ENCODE measurements at places on chromosomes 12 and 14.

DNA sequence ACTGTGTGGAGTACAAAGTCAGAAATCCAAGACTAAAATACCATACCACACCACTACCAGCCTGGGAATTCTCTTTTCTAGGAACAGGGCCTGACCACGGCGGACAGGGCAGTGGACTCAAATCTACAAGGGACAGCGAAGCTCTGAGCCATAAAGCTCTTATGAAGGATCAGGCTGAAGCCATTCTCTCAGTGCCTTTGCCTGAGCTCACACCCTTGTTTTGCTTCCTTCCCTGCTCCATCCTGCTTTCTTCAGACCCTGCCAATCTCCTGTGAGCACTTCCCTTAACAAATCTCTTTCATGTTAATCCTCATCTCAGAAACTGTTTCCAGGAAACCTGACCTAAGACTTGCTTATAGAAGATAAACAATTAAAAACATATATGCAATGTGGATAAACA, 398.5 kb downstream of the MDGA2 start:
- DNase-seq = no peak

- peak; percentile 88 for DNase-seq
These were observed 19.7 kb downstream of the FOS start for GRCh38 chr14:75298187-75298965.

DNA sequence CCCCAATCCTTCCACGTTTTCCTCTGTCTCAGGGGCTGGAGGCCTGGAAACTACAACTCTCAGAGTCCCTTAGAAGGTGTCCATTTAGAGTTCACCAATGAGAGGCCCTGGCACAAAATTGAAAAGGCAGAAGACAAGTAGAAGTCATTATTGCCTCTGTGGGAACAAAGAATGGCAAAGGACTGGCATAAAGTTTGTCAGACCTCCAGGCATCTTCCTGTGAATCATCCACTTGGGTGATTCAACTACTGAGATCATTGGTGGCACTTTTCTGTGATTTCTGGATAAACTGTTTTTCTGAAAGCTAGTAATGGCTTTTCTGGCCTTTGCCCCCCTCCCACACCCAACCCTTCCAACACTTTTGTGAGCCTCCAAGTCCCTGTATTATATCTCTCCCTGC, 42.6 kb upstream of the C12orf42 start:
- DNase-seq = no peak

DNA sequence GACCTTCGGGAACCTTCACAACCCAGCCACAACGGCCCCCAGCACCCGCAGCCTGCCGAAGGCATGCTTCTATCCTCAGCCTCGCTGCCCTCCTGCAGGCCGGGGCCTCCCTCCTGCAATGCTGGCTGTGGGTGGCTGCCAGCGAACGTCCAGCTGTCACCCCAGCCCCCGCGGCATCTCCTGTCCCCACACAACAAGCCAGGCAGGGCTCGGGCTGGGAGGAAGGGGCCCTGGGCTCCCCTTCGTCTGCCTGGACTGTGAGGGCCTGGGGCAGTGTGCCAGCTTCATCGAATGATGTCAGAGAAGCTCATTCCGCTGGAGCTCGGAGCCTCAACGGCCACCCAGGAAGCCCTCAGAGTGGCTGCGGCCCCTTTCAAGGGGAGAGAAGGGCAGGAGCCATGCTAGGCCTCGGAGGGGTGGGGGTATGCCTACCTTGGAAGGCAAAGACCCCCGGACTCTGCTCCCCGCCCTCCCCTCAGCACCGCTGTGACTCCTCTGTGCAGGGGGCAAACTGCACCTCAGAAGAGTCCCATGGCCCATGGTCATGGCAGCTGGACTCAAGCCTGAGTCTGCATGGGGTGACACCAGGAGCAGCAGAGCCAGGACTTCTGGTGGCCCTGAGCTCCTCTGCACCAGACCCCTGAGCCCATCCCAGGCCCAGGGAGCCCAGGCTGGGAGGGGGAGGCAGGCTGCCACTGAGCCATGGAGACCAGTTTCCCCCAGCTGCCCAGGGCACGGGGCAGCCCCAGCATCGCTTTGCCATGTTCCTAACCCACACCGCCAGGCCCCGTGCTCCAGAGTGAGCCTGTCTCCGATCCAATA, 24.7 kb upstream of the C14orf180 start:
- no peak for DNase-seq

DNA sequence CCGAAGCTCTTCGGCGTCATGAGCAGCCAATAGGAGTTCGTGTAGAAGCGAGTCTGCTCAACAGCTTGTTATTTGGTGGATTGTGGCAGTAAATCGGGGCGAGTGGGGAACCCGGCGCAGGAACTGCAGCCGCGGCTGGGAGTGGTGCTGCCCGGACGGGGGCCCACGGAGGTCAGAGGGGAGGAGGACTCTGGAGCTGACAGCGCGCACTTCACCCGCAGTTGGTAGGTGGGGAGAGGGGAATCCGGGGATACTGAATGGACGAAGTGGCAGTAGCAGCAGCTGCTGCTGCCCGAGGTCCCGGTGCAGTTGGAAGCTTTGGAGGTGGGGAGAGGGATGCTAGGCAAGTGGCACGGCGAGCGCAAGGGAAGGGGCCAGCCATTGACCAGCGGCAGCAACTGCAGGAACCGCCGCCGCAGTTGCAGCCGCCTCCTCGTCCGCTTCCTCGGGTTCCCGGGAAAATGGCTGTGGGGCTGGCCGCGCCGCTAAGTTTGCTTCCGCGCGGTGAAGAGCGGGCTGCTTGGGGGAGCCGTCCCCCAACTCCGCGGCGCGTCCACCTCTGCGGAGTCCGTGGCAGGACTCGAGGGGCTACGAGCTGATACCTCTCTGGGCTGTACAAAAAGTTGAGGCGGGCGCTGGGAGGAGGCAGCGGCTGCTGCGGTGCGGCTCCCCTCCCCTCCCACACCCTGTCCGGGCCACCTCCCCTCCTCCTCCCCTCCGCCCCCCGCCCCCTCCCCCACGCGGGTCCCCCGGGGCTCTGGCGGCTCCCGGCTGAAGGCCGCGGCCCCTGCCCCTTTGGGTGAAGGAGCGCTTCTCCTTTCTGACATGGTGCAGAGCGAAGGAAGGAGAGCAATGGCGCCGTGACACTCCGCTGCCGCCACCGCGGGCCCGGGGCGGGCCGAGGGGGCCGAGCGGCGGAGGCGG, at the start of gene ARID4A:
Gene ARID4A, plus strand, starts transcription at position 79 of the 924 bp plus-strand sequence. CDS start 1,300 bp downstream, outside the sequence.
- peak; percentile 28 for DNase-seq

GRCh38 chr14:64663174-64663573, 41.0 kb upstream of the PLEKHG3 start:
- DNase-seq = no peak

DNA sequence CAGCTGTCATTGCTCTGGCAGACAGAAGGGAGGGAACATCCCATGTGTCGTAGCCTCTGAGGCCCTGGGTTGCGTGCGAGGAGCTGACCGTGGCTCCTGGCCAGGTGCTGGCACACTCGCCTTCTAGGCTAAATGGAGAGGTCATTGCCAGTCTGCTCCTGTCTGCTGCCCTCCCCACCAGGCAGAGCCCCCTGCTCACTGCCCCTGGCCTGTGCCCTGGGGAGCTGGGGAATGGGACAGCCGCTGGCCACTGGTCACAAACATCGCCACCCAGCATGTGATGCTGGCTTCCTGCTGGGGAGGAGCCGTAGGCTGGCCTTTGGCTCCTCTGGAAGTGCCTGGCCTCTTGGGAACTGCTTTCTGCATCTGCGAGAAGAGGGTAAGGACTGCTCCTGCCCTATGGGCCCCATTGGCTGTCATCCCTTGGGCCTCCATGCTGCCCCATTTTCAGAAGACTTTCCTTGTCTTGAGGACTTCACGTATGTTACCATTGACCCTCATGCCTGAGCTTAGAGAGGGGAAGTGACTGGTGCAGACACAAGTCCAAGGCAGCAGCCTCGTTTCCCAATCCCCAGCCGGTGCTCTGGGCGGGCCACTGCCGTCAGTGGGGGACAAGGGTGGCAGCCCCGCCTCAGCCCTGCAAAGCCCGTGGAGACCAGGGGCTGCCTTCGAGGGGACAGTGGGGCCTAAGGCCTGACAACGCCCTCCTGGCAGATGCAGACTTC, 2.0 kb upstream of the TNFAIP2 start:
- peak; percentile 94 for DNase-seq

GRCh38 chr12:59085690-59086089, 165.4 kb upstream of the LRIG3 start:
- no peak for DNase-seq

GRCh38 chr14:79734656-79735055, 476.6 kb downstream of the DIO2 start:
- no peak for DNase-seq

GRCh38 chr14:63174760-63175191, 29.5 kb upstream of the RHOJ start:
- DNase-seq = no peak

DNA sequence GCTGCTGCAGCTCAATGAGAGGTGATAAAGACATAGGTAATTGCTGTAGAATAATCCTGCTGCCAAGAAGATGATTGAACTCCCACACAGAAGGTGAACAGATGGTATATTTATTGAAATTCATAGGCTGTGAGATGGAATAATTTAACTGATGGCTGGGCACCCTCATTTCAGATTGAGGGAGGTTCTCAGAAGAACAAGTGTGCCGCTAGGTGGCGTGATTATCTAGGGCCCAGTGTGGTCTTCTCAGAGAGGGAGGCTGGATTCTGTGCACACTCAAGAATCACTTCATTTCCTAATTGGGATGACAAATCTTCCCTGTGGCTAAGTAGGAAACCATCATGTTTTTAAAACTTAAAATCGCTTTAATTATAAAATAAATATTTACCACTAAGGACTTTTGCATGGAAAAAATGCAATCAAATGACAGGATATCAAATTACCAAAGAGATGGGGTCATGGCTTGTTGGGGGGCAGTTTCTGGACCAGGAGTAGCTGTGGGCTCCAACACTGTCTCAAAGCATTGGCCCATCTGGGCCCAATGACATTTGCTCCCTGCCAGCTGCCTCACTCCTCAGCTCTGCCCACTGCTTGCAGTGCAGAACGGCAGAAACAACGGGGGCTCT, 132.3 kb downstream of the SNAPC1 start:
- no peak for DNase-seq

DNA sequence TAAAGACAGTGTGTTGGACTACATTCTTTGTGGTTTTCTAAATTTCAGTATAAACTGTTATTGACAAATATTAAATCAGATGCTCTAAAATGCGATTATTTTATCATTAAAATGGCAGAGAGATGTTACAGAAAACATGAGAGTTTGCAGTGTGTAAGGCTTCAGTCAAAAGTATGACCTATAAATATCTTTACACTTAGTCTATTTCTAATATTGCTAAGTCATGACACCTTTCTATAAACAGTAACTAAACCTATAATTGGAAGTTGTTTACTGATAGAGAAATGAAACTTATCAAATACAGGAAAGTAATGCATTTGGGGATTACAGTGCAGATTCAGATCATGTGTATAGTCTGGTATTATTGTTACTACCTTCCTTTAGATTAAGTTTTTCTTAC, 68.9 kb upstream of the YARS2 start:
- no peak for DNase-seq

DNA sequence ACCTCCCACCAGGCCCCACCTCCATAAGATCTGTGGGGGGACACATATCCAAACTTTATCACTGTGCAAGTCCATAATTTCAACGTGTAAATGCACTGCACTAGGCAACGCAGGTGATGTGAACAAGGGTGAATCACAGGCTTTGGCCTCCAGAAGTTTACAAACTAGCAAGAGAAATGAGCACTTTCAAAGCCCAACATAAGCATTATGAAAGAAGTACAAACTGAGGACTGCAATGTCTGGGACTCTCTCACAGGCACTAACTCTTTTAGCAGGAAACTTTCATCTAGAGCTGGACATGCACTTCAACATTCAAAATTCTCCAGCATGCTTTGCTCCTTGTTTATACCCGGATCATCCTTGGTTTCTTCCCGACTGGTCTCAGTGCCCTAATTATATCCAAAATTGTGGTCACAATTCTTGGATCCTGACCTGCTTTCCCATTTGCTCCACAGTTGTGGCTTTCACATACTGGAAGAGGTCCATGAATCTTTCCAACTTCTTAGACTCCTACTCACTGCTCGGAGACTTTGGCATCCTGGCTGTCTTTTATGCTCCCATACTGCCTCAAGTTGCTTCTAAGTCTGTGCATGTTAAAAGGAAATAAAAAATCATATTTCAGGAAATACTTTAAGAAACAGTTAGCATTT, 44.9 kb upstream of the STRAP start:
- DNase-seq = no peak

DNA sequence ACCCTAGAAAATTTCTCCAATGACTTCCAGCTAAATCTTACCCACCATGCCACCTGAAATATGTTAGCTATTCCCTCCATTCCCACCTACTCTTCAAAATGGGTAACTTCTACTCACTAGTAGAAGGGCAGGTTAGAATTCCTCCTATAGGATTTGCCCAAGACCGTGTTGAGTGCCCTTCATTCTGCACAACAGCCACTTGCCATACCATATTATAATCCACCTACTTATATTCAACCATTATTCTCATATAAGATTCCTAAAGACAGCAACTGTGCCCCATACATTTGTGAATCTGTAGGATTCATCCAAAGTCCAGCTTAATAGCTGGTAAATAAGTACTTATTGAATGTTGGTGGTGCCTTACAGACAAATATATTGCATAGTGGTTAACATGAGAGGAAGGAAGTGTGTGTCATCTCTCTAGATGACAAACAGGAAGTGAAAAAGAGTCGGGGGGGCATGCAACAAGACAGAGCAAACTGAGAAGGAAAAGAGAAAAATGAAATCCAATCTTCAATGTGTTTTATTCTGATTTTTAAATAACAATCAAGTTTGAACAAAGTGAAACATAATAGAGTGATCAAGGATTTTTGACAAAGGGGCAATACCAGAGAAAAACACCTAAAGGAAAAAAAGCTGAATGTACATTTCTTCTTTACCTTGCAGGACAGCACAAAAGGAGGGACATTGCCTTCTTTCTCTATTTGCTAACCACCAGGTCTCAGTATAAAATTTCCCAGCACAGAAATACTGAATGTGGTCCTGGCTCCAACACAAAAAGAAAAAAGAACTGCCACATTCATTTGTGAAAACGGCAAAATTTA, 389.3 kb upstream of the USP15 start:
- no peak for DNase-seq

DNA sequence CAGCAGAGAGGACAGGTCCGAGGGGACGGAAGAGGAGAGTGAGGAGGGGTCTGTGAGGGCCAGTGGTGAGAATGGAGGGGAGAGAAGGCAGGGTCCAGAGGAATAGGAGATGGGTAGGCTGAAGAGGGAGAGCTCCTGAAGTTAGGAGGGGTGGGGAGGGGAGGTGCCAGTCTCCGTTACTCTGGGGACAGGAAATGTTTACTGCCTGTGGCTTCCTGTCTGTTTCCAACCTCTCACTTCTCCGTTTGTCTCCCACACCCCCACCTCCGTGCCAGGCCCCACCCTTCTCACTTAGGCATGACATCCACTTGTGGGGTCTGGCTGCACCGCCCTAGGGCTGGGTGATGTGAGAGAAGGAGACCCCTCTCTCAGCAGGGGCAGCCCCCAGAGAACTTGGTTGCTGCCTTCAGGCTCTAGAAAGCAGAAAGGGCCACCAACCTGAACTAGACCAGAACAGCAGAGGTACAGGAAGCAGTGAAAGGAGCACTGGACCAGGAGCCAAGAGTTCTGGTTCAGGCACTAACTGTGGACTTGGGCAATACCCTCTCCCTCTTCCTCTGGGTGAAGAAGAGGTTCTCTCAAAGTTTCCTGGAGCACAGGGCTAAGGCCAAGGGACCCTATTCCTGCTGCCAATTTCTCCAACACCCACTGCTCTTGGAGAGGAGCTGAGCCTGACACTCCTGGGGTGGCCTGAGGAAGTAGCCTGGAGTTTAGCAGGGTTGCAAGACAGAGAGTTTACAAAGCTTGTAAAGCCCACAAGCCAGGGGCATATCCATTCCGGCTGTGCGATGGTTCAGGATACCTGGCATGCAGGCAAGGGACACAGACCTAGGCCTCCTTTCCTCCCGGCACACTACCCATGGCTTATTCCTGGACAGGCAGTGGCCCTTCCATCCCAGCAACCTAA, 5.5 kb downstream of the ITGA5 start:
- no peak for DNase-seq

- DNase-seq = no peak
These were observed 66.7 kb downstream of the CCER1 start for GRCh38 chr12:90888316-90888715.

All from lower leg skin (tissue), 4 donors.